ENCODE measurements at places on chromosomes 12 and 14.

GRCh38 chr12:49689237-49689636, 18.0 kb downstream of the FMNL3 start:
- DNase-seq = no peak

GRCh38 chr12:15662303-15662980, 126.7 kb downstream of the EPS8 start:
- no peak for DNase-seq

DNA sequence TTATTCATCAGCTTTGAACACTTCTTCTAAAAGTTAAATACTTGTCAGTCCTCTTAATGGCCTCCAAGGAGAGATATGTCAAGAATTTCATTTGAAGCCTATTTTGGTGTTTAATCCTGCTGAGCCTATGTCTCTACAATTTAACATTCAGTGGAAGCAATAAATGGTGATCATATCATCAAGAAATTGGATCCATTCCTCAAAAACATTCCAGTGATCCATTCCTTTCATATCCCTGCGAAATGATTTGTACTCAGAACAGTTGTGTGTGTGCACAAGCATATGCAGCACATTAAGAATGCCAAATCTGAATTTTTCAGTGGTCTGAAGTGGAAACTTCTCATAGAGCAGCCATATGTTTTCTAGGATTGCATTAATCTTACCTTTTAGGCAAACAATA, 373.7 kb upstream of the SYT1 start:
- DNase-seq = no peak

DNA sequence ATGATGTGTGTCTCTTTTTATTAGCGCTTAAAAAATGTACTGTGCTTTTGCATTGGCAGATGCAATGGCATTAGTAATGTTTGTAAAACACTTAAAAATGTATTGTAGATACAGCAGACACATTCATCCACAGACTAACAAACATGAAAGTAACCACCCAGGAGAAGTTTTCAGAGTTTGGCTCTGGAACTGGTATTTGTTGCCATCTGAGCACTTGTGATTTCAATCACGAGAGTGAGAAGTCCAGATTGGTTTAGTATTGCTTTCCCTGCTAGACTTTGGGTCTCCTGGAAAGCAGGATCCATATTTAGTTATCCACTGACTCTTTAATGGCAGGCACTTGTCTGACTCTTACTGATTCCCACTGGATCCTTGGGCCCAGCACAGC, 13.2 kb downstream of the RASSF8 start:
- no peak for DNase-seq

- DNase-seq = no peak
Measured at GRCh38 chr14:20555845-20556244, 5.0 kb downstream of the RNASE9 start.
